C1 segment of cervical spinal cord (tissue), 14 donors: ENCODE measurements at places on chromosomes 6 and 20.

DNA sequence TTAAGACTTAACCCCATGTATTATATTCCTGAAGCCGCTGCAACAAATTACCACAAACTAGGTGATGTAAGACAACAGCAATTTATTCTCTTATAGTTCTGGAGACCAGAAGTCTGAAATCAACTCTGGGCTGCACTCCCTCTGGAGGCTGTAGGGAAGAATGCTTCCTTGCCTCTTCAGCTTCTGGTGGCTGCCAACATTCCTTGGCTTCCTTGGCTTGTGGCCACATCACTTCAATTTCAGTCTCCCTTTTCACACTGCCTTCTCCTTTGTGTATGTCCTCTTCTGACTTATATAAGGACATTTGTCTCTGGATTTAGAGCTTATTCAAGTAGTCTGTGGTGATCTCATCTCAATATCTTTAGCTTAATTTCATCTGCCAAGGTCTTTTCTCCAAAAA is 141.6 kb downstream of the DHX35 start:
- DNase-seq: no peak

DNA sequence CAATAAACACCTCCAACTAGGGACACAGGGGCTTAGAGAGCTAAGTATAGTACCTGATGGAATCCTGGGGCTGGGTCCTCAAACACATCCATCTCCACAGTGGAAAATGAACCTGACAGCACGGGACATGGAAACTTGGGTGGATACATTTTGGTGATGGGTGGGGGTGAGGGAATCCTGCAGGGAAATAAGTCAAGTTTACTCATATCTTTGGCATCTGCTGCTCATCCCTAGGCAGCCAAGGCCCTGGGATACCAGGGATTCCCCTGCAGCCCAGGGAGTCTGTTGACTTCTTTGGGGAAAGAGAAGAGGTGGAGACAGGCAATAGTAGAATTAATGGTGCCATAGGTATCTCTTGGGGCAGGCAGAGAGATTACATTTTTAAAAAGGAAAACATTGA is 6.6 kb downstream of the APOBEC2 start:
- no peak for DNase-seq

DNA sequence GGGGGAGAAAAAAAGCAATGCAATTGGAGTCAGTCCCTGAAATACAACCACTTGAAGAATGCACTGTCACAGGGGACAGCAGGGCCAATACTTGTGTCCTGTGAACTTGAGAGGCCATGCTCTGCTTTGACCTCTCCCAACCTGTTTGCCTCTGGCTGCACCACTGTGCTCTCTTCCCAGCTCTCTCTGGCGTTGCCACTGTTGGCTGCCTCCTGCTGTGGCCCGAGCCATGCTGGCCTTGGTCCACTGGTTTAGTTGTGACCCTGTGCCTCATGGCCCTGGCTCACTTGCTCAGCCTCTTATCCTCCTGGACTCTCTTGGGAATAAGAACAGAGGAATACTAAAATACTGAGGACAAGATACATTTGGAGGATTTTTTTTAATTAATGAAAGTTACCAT is 14.5 kb upstream of the FBXO30 start:
- DNase-seq: no peak

GRCh38 chr20:53699906-53700305 is 106.3 kb upstream of the ZNF217 start:
- DNase-seq: no peak

GRCh38 chr6:111377558-111378120 is 105.4 kb downstream of the REV3L start:
- DNase-seq: no peak

DNA sequence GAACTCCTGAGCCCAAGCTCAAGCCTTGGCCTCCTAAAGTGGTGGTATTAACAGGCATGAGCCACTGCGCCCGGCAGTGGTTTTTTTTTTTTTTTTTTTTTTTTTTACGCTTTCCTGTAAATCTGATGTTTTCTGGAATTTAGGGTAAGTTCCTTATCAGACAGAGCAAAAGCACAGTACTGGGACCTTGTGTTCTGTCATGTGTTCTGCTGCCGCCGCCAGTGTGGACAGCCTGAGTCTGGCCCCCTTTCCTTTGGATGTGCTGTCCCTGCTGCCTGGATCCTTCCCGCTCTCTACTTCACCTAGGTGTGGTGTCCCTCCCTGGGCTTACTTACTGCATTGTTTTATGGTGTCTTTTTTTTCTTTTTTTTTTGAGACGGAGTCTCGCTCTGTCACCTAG is 11.7 kb downstream of the DNMT3B start:
- no peak for DNase-seq

DNA sequence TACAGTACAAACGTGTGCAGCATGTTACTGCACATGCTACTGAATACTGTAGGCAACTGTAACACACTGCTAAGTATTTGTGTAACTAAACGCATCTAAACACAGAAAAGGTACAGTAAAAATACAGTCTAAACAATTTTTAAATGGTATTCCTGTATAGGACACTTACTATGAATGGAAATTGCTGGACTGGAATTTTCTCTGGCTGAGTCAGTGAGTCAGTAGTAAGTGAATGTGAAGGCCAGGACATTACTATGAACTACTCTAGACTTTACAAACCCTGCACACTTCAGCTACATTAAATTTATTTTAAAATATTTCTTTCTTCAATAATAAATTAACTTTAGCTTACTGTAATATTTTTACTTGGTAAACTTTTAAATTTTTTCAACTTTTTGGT is 225.0 kb upstream of the TENT5A start:
- no peak for DNase-seq

DNA sequence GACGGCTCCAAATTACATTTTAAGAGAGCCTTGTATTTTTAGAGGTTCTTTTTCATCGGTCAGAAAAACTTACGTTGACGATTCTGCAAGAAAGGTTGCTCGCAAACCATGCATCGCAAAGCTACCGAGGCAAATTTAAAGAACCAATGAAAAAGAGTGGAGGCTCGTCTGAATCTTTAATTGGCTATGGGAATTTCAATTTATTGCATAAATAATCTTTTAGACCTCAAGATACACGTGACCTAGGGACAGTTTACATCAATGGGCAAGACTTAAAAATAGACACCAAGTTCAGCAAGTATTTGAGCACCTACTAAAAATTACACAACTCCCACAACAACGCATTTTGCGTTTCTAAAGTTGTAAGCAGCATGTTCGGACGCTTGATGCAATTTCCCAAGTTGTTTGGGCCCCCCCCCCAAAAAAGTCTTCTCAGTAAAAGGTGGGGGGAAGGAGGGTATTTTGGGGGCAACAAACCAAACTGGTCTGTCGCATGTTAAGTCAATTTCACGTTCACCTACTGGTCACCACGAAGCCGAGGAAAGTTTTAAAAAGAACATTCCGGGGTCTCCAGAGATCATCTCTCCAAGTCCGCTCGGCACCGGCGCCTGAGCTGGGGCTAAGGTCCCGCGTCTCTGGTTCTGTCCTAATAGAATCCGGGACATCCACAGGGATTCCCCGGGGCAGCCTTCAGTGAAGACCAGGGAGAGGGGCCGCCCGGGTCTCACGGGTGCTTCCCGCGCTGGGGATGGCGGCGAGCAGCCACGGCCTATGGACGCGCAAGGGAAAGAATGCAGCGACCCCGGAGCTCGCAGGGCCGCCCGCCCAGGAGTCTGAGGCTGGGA is 851 bp downstream of the SNX5 start:
- DNase-seq: no peak

DNA sequence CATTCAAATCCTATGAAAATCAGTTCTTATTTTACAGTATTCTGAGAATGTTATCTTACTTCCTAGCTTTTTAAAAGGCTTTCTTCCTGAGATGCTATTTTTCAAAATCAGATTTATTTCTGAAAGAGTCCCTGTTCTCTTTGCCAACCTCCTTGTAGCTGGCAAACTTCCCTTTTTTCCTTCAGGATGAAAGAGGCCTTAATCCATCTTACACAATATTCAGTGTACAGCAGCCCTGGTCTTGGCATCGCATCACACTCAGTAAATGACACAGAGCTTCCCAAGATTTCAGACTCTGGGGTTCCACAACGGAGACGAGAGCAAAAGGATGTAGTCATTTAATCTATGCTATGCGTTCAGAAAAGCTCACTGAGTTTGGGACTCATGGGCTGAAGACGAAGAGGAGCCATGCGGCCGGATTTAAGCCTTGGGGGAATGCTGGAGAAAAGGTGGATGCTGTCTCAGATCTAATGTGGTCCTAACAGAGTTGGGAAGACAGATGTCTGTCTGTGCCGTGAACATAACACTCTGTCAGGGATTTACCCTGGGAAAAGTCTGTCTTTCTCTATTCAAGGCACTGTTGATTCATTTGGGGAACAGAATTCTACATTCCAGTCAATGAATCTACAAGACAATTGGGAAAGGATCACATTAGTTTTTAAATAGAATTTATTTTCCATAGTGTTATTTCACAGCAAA is 616.4 kb upstream of the AGPAT4 start:
- DNase-seq: no peak

GRCh38 chr6:100665041-100665380 is 200.3 kb upstream of the SIM1 start:
- DNase-seq: no peak

DNA sequence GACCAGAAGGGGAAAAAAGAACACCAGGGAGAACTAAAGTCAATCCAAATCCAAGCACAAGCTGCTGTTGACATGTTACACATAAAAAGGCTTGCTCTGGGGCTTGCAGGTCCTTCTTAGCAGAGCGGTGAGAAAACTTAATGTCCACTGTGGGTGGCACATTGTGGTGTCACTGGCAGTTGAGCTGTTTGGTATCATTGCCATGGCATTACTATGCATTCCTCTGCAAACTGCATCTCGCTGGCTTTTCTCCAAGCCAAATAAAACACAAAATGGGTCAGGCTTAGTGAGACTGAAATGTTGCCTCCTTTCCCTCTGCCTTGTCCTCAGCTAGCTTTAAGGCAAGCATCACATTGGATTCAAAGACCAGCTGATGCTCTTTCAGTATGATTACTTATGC is 40.9 kb downstream of the LY86 start:
- no peak for DNase-seq

- no peak for DNase-seq
Measured at GRCh38 chr6:79082304-79082703, 4.2 kb upstream of the PHIP start.

DNA sequence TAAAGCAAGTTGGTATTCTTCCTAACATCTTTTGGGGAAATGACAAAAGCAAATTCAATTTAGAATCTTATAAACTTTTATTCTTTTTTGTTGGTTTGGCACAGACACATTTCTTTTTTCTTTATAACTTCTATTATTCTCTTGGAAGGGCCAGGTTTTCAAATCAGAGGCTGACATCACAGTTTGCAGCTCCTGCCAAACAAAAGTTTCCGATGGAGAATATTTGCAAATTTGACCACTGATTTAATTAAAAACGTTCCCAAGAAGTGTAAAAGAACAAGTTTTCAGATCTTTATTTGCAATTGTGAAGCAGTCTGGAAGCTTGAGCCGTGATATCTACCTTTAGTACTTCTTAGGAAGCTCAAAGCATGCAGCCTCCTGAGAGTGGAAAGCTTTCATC is 53.8 kb upstream of the CD83 start:
- DNase-seq: no peak

DNA sequence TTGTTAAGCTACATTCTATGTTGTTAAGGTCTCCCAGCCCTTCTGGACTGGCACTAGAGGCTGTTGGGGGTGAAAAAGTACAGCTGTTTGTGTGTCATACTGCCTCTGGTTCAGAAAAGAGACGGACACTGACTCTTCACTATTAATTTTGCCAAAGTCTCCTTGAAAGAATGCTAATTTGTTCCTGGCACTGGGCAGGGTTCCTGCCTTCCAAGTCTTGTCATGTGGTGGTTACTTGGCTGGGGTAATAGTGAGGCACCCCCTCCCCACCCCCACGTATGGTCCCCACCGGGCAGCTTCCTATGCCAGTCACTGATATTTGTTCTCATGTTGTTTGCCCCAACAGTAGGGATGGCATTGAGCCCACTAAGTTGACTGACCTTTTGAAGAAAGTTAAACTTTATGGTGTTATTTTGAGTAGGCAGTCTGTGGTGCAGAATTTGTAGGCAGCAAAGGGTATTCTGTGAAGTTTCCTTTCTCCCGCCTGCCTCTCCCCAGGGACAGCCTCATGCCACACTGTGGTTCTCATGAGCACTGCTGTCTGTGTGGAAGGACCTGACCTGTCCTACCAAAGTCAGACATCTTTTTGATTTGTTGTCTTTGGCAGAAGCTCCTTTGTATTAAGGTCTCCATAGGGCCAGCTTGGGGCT is 8.7 kb downstream of the CDS2 start:
- DNase-seq: peak; percentile 29

DNA sequence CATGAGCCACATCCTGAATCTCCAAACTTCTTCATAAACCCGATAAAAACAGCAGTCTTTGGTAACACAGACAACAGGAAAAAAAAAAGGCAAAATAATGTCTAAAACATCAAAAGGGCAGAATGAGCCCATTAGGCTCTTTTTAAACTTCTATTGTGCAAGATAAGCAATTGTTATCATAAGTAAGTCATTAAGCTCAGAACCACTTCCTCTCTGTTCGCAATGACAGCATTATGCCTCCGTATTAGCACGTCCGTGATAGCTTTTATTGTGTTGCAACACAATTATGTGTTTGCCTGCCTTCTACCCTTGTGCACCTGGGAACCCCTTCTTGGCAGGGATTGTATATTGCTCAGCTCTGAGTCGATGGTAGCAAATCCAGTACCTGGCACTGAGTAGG is 147.1 kb downstream of the LRFN2 start:
- DNase-seq: no peak

DNA sequence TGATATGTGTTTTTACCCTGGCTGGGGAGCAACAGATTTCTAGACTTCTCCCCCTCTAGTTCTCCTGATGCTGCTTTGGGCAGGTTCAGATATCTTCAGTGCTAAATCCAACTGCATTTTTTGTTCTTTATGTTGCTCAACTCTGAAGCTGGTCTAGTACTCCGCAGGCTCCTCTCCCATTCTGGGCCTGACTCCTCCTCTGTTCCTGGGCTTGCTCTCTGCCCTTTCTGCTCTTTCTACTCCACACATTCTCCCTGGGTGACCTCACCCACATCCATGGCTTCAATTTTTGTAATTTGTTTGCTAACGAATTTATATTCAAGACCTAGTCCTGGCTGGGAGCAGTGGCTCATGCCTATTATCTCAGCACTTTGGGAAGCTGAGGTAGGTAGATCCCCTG is 6.4 kb downstream of the FYN start:
- no peak for DNase-seq

GRCh38 chr6:121515630-121516265 is 80.3 kb downstream of the GJA1 start:
- DNase-seq: no peak

- no peak for DNase-seq
Measured at GRCh38 chr20:14757728-14758127, 420.3 kb upstream of the FLRT3 start.

- DNase-seq: no peak
Measured at GRCh38 chr20:50101887-50102286, 11.1 kb downstream of the UBE2V1 start.
